ENCODE measurements at places on chromosomes 12 and 14.

GRCh38 chr14:104827177-104828055, 26.5 kb downstream of the ZBTB42 start:
- DNase-seq: peak; percentile 31

DNA sequence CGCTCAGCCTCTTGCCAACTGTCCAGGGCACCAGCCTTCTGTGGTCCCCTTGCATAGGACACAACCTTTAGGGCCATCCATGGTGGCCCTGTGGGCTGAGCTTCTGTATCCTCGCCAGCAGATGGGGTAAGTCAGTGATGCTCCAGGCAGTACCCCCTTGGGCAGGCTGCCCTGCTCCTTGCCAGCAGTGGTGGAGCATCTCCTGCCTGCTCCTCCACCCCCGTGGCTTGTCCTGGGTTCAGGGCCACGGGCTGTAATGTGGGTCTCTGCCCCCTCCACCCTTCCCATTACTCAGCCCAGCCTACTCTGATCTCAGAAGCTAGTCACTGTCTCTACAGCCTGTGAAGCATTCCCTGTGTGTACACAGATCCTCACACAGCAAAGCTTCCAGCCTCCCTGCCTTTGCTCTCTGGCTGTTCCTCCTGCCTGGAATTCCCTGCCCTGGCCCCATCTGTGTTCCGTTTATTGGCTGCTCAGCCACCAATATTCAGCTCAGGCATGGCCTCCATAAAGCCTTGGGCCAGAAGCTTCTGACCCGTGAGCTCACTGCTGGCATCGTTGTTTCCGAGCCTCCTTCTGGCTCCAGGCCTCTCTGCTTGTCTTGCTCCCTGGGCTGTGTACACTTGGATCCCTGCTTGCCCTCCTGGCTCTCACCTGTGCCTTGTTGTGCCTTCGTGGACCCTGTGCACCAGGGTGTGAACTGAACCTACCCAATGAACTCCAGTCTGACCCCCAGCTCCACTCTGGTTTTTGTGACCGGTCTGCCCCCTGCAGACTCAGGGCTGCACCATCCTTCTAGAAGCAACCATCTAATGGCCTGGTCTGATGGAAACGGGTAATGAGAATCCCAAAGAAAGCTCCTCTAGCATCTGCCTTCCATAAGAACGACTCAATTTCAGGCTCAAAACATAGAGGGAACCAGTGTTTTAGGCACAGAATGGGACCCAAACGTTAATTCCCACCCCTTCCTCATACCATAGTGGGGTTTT, 177.0 kb upstream of the PRMT8 start:
- no peak for DNase-seq

DNA sequence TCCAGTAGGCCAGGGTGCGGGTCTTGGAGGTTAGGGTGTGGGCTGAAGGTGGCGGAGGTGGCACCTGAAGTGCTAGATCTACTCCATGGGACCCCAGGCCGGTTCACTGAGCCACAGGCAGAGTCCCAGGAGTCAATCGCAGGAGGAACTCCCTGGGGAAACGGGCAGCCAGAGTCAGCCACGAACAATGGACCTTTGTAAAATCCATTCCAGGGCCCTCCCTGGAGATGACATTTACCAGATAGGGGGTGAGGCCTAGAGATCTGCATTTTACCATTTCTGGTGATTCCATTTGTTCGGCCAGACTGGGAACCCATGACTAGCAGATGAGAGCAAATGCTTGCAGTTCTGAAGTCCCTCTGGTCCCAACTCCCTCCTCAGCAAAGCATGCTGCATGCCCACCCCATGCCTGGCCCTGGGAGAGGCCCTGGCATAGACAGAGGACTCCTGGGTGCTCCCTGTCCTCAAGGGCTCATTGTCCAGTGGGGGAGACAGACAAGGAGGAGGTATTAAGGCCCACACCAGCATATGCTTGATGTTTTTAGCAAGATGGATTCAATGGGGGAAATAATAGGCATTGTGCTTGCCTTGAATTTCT, 115.5 kb downstream of the EML1 start:
- no peak for DNase-seq

DNA sequence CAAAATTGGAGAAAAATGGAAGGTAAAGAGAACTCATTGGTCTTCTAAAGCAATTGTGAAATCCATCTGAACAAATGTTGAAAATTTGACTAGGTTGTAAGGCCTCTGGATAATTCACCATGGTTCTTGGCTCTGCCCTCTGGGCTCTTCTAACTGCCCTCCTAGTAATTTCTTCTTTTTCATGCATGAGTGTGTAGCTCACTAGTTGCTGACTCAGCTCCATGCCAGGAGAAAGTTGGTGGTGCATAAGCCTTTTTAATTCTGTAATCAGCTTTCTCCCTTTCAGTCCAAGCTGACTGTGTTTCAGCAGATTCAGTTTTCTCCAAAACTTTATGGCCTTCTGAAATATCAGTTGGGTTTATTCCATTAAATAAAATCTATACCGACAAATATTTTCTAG, 877.8 kb upstream of the ATXN7L3B start:
- DNase-seq: no peak

- no peak for DNase-seq
Observed at GRCh38 chr12:47225356-47225755, 145.6 kb upstream of the AMIGO2 start.

Measured in amniotic epithelial cell (primary cell).